ENCODE measurements at places on chromosomes 5 and 9.

GRCh38 chr9:105257809-105258208 lies 13.4 kb downstream of the SLC44A1 start:
- H3K4me3 ChIP-seq: no peak overlapping the region
- no peaks in the 10 kb centered on the region for H3K36me3 ChIP-seq
- no peaks in the 10 kb centered on the region for H3K27me3 ChIP-seq
- DNase-seq: no peak

- DNase-seq: no peak
- peaks cover 73% of the 10 kb centered on the region for H3K4me1 ChIP-seq
- H3K36me3 ChIP-seq: peaks cover 34% of the 10 kb centered on the region
Measured at GRCh38 chr9:131736431-131736830, 3.4 kb downstream of the RAPGEF1 start.

DNA sequence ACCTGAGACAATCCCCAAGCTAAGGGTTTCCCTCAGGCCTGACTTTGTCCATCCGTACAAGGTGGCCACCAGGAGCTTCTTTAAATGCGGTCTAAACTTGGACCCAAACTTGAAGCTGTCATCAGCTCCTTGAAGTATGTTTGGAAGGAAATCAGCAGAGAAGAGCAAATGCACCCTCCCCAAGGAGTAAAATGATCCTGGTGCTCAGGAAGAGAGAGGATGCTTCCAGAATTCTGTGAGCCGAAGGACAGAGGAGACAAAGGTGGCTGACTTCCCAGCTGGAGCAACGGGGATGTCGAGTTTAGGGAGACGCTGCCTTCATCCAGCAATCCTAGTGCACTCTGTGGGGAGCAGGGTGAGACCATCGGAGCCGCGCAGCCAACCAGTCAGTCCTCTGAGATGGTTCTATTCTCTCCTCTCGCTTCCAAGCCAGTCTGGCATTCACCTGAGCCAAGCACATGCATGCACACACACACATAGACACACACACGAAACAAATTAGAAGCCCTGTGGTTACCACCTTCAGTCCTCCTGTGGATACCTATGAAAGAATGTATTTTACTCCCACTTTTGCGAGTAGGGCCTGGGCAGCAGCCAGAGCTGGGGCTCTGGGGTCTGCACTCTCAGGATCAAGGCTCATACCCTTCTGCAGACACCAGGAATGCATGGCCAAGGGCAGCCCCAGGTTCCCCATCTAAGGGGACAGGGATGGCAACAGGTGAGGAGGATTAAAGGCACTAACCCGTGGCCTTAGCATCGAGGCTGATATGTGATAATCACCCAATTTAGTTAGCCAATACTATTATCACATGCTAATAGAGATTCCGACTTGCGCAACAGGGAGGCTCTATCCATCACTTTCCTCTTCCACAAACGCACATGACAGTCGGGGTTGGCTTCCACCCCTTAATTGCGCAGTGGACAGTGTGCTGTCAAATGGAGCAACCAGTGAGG lies 75.8 kb downstream of the GTF3C4 start:
- no peaks in the 10 kb centered on the region for H3K36me3 ChIP-seq
- H3K27ac ChIP-seq: no peak overlapping the region

DNA sequence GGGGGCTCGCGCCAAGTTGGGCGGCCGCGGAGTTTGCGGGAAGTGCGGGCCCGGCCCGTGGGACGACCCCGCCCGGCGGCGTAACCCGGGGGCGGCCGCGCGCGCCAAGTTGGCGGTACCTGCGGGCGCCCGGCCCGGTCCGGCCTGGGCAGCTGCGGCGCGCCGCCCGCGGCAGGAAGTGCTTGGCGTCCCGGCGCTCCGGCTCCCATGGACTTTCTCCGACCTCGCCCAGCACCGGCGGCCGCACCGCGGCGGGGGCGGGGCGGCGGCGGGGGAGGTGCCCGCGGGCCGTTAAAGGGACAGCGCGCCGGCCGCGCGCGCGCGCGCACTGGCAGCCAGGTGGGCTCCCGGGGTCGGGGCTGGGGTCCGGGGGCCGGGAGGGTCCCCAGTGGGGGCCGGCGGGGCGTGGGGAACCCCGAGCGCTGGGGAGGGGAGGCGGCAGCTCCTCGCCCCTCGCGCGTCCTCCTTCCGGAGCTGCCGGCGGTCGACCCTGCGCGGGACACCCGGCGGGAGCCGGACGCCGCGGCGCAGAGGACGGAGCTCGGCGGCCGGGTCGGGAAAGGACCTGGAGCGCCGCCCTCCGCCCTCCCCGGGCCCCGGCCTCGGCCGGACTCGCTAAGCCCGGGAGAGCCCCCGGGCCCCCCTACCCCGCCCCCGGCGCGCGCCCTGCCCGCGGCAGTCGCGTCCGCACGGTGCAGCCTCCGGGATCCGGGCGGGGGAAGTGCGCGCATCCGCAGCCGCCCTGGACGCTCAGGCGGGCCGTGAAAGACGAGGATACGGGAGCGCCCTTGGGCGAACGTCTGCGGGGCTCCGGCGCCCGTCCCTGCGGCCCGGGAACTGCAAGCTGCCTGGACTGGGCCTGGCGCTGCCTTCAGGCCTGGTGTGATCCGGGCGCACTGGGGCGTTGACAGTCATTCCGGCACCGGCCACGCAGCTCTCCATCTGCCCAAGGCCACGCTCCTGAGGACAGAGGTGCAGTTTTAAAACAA lies at the start of gene NACC2:
Gene NACC2, minus strand, starts transcription at position 220 of the 989 bp plus-strand sequence. CDS start 44,768 bp downstream, outside the sequence.
- H3K27ac ChIP-seq: peak within 1 kb of the TSS; percentile 46
- peaks cover 11% of the 10 kb centered on the region for H3K4me1 ChIP-seq
- H3K27me3 ChIP-seq: no peaks in the 10 kb centered on the region

DNA sequence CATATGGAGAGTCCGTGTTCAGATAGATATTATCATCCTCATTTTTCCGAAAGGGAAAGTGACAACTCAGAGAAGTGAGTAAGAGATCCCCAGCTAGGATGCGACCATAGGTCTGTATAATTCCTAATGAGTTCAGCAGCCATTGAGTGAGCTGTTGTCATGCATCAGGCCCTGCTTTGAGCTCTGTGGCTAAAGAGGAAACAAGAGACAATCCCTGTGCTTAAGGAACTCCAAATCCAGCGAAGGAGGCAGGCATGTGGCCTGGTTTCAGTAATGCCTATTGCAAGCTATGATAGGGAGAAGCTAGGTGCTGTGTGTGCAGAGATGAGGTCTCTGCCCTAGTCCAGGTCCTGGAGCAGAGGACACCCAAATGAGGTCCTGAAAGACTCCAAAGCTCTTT lies 192.8 kb downstream of the ACTL7B start:
- no peaks in the 10 kb centered on the region for H3K4me1 ChIP-seq
- DNase-seq: no peak
- H3K4me3 ChIP-seq: no peak overlapping the region

- peak; percentile 32 for DNase-seq
- H3K27me3 ChIP-seq: peaks cover 16% of the 10 kb centered on the region
- H3K4me3 ChIP-seq: peak overlapping the region; percentile 78
- peak overlapping the region; percentile 3 for H3K27ac ChIP-seq
Measured at GRCh38 chr5:31855134-31856040, 216.5 kb downstream of the PDZD2 start.

DNA sequence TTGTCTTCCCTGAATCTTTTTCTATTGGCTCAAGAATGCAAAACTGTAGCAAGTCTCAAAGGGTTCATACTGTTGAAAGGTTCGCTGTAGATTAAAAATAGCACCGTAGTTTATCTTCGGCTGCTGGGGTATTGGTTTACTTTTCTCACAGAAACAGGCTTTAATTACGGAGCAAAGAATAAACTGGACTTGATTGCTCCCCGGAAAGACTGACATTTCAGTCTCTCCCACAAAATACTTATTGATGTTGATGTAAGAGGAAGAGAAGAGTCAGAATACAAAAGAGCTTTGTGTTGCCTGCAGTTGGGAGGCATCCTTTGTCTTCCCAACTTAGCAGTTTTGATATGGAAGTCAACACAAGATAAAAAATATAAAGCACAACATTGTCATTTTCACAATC lies 183.9 kb upstream of the DMAC1 start:
- H3K4me3 ChIP-seq: no peak overlapping the region
- peak overlapping the region; percentile 38 for H3K27ac ChIP-seq
- no peaks in the 10 kb centered on the region for H3K36me3 ChIP-seq
- DNase-seq: no peak
- H3K27me3 ChIP-seq: no peaks in the 10 kb centered on the region

GRCh38 chr9:98356953-98357690 lies 101.7 kb upstream of the TBC1D2 start:
- peaks cover 13% of the 10 kb centered on the region for H3K27me3 ChIP-seq
- H3K4me3 ChIP-seq: no peak overlapping the region
- no peak for DNase-seq
- H3K27ac ChIP-seq: no peak overlapping the region

GRCh38 chr9:124726886-124727285 lies 44.2 kb downstream of the NR6A1 start:
- H3K36me3 ChIP-seq: no peaks in the 10 kb centered on the region
- no peak for DNase-seq

DNA sequence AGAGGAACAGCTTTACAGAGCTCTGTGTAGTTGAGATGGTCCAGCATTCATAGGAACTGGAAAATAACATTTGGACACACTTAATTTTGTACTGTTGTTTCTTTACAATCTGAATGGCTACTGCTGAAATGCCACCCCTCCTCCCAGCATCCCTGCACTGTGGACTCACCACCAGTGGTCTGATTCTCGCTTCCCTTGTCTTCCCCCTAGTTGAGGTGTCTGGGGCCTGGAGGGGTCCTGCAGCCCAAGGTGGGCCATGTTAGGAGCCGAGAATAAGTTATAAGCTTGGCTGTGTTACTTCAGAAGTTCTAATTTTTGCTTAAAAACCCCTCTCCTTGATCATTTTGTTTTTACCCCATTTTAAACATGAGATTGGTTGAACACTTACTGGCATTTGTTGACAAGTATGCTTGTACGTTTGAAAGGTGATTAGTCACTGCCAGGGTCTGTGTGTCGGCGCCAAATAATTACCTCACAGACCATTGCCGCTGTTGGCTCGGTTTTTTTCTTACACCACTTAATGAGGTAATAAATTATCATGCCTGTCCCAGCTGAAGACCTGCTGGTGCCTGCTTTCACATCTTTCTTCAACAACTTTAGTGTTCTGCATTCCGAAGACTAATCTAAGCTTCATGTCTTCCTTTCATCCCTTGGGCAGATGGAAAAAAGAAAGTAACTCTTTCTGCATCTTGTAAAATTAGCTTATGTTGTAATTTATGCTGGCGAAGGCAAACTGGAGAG lies 65.8 kb downstream of the MCCC2 start:
- no peak for DNase-seq
- no peak overlapping the region for H3K4me3 ChIP-seq
- peaks cover 21% of the 10 kb centered on the region for H3K4me1 ChIP-seq
- H3K27ac ChIP-seq: no peak overlapping the region
- peaks cover 52% of the 10 kb centered on the region for H3K36me3 ChIP-seq
- no peaks in the 10 kb centered on the region for H3K27me3 ChIP-seq

DNA sequence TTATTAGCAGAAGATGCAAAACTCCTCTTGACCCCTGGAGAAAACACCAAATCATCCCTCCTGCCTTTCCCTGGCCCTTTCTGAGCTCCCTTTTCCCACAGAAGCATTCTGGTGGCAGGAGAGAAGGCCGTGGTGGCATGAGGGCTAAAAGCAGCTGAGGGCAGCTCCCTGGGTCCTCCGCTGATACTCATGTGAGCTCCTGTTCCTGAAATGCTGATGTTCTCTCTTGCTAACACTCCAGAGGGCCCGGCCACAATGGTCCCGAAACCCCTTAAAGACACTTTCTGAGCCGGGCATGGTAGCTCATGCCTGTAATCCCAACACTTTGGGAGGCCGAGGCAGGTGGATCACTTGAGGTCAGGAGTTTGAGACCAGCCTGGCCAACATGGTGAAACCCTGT lies 183.1 kb downstream of the HSPA4 start:
- no peak for DNase-seq
- no peak overlapping the region for H3K27ac ChIP-seq

GRCh38 chr9:127444283-127444920 lies 6.8 kb downstream of the RPL12 start:
- no peak for DNase-seq
- no peaks in the 10 kb centered on the region for H3K27me3 ChIP-seq
- peaks cover 86% of the 10 kb centered on the region for H3K36me3 ChIP-seq
- H3K27ac ChIP-seq: peak overlapping the region; percentile 14

- DNase-seq: no peak
- no peak overlapping the region for H3K4me3 ChIP-seq
Measured at GRCh38 chr5:26487553-26487952, 550.8 kb downstream of the CDH9 start.

DNA sequence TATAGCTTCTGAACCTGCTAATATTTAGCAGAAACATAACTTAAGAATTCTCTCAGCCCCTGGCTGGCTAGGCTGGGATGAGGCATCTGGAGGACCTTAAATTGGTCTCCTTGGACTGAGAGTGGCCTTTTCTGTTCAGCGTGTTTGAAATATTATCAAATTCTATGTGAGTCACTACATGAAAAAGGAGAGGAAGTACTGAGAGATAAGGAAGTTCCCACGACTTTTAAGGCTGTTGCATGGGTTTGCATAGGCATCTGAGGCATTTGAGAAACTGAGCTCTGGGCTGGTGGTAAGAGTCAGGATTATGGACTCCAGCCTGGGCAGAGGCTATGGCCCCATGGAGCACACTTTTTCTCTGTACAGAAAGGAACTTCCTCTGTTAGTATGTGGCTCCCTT lies 816.2 kb upstream of the GRAMD2B start:
- H3K27me3 ChIP-seq: no peaks in the 10 kb centered on the region
- no peak overlapping the region for H3K27ac ChIP-seq
- no peaks in the 10 kb centered on the region for H3K4me1 ChIP-seq
- H3K4me3 ChIP-seq: no peak overlapping the region

DNA sequence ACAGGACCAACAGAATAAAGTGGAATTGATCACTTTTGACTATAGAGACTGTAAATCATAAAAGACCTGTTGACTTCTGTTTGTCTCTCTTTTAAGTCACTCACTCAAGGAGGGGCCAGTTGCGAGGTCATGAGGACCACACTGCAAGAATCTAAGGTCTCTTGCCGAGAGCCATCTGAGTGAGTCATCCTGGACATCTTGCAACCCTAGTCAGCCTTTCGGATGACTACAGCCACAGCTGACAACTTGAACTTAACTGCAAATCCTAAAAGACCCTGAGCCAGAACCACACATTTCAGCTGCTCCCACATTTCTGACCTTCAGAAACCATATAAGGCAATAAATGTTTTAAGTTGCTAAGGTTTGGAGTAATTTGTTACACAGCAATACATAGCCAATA lies 129.7 kb upstream of the RAD23B start:
- H3K4me3 ChIP-seq: no peak overlapping the region
- no peaks in the 10 kb centered on the region for H3K4me1 ChIP-seq
- H3K36me3 ChIP-seq: no peaks in the 10 kb centered on the region
- H3K27me3 ChIP-seq: peaks cover 11% of the 10 kb centered on the region
- DNase-seq: no peak
- no peak overlapping the region for H3K27ac ChIP-seq

Measured in activated CD8-positive, alpha-beta T cell treated with anti-CD3 and anti-CD28 coated beads for 36 hours (primary cell).